ENCODE measurements at places on chromosomes 3 and 15.
A peak's percentile ranks its signal among the peaks of the same experiment; 100 is the strongest.

DNA sequence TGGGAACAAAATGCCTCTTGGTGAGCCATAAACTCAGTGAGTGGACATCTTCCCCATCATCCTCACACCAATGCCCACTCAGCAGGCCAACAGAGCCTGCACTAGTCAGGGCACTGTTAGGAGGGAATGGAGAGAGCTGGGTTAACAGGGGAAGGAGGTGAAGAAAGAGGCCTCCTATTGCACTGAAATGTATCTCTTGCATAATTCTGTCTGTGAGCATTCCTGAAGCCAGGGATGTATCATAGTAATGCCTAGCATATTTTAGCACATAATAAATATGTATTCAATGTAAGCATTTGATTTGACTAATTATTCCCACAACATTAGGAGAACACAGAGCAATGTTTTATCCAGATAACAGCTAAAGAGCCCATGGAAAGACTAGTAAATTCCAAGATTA lies 81.2 kb downstream of the ANO10 start:
- DNase-seq, result no peak

DNA sequence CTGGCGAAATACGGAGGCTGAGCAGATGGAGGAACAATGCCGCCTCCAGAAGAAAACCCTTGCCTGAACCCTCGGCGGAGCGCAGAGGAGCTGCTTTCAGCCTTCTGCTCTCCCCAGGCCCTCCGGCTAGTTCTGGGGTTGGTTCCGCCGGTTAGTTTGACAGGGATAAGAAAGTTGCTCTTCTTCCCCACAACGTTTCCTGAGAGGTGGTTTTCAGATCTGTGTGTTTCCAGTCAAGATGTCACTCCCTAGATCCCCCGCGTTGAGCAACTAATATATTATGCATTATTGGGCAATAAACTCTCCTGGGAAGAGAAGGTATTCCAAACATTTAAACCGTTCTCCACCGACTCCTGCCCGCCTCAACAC lies 551 bp downstream of the NLGN1 start:
- no peak for DNase-seq

DNA sequence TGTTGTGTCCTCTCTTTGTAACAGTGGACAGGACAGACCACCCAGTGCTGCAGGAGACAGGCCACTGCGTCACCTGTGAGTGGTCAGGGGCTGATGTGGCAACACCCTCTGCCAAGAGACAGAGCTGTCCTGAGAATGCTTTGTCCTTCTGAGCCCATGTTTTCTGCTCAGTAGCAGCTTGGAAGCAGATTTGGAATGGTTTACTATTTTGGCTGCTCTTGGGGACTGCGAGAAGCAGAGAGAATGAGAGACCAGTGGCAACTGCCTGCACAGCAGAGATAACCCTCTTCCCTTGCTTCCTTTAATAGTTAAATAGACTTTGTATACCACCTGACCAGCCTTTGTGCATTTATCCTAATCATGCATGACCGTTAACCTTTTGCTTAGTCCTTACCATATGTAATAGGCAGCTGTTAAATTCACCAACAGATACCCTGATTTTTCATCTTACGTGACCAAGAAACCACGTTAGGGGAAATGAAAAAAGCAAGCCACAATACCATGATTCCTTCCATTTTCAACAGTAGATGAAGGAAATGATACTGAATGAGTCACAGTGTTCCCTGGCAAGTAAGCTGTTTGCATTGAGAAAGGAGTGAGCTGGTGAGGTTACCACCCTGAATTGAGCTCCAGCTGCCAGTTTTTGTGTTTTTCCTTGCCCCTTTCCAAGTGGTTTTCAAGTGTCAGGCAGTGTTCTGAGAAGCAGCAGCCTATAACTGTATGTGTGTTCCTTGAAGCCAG lies 35.5 kb downstream of the B3GALNT1 start:
- no peak for DNase-seq

- DNase-seq, result peak; percentile 25
Measured at GRCh38 chr15:73993211-73993994, 1.1 kb upstream of the PML start.

GRCh38 chr15:31042751-31043150 lies 51.3 kb upstream of the MTMR10 start:
- DNase-seq, result no peak

GRCh38 chr3:110859993-110860392 lies 211.6 kb upstream of the NECTIN3 start:
- DNase-seq, result no peak

DNA sequence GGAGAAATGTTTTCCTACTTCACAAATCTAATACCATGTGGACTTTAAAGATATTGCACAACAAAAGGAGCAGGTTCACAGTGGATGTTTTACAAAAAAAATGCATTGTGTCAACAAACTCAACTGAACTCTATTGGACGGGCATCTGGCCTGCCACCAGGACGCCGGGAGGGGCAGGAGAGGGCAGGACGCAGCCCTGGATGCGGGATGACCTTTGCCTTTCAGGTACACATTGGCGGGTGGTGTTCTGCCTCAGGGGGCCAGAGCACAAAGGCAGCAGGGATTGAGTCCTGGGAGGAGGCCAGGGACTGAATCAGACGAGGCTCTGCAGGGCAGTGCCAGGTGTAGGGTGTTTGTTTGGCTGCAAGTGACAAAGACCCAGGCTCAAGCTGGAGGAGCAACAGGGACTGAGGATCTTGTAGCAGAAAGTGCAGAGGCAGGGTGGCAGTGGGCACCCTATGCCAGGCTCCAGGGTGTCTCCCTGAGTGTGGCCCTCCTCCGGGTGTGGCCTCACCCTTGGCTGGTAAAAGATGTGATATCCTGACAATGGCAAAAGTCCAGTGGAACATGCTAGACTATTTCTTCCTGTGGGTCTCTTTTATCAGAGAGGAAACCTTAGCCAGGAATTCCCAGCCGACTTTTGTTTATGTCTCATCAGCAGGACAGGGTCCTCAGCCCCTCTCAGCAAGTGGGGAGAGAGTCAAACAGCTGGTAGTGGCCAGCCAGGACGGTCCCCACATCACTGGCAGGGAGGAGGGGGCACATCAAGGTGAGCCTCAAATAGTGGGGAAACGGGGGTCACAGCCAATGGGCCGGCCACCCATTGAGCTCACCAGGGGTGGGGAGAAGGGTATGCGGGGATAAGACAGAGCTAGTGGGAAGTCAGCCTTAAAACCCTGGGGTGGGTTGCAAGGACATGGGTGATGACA lies 29.7 kb upstream of the KLF13 start:
- no peak for DNase-seq

- DNase-seq, result no peak
Measured at GRCh38 chr3:9201955-9202354, 47.5 kb downstream of the SRGAP3 start.

DNA sequence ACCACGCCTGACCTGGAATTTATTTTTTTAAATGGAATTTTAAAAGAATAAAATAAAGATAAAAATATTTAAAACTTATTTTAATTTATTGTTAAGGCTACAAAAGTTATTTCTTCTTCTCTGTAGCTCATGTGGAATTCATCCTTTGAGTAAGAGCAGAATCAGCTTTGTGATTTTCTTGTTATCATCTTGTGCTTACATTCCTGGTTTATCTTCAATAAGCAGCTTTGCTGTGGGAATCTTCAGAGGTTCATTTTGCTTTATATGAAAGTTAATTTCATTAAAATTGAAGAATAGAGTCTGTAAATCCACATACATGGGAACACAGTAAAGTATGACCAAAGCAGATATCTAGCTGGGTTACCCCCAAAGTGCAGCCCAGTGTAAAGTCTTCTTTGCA lies 35.4 kb upstream of the ARL8B start:
- no peak for DNase-seq

GRCh38 chr3:51716805-51717204 lies 9.9 kb downstream of the GRM2 start:
- DNase-seq, result peak; percentile 16

- DNase-seq, result no peak
Measured at GRCh38 chr3:72794079-72794478, 54.2 kb downstream of the SHQ1 start.

- no peak for DNase-seq
Measured at GRCh38 chr15:80709542-80709941, 14.4 kb downstream of the ABHD17C start.

DNA sequence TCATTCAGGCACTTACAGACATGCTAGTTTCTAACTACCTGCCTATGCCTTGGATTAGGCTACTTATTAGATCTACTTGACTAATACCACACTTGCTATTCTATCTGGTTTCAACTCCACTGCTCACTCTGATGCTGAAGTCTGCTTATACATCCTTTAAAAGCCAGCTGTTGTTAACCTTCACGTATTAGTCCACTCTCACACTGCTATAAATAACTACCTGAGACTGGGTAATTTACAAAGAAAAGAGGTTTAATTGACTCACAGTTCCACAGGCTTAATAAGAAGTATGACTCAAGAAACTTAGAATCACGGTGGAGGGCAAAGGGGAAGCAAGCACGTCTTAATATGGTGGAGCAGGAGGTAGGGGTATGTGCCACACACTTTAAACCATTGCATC lies 47.7 kb upstream of the ANKRD28 start:
- no peak for DNase-seq

DNA sequence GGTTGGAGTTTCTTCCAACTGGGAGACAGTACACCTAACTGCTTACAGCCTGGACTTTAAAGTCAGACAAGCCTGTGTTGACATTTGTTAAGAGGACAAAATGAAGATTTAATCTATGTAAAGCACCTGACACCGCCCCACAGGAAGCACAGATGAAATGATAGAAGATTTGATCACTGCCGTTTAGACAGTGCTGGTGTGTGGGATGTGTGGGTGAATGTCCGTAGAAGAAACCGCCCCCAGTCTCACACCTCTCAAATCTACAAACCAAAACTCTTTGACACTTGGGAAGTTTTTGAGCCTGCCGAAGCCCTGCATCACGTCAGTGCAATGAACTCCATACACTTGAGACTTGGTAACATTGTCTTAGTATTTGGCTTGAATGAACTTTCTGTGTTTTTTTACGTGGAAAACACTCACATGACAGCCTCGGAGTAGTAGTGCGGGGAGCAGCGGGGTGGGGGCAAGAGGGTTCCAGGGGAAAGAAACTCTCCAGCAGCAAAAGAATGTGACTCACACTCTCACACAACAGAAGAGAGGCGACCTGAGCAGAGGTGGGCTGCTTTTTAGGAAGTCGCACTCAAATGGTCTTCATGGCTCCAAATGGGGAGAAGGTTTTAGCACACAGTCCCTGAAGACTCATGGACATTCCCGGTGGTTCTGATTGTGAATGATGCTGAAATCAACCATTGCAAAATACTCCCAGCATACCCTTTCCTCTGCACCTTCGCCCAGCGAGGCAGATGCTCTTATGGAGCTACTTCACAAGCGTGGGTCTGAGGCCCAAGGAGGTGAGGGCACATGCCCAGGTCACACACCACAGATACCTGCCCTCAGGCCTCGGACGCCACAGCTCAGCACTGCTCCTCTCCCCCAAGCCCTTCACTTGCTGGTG lies 79.2 kb downstream of the SRGAP3 start:
- DNase-seq, result peak; percentile 32

- DNase-seq, result no peak
Measured at GRCh38 chr15:28868744-28869345, 16.9 kb upstream of the APBA2 start.

- DNase-seq, result no peak
Measured at GRCh38 chr3:58691997-58692396, 25.4 kb upstream of the FAM3D start.

GRCh38 chr3:181279239-181279565 lies 289.7 kb upstream of the DNAJC19 start:
- no peak for DNase-seq

DNA sequence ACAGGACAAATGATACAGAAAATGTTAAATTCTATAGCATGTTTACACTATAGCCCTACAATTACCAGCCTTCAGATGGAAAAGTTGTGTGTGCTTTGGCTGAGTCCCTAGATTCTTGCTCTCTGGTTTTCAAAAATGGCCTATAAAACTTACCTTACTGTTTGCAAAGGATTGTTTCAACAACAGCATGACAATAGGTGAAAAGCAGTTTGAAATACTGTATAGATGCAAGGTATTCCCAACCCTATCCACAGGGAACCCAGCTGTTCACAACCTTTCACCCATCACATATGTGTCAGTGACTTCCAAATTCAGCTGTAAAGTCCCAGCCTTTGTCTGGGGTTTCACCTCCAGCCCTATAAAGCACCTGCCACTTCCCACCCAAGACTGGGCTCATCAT lies 97.3 kb downstream of the NEK10 start:
- DNase-seq, result no peak

DNA sequence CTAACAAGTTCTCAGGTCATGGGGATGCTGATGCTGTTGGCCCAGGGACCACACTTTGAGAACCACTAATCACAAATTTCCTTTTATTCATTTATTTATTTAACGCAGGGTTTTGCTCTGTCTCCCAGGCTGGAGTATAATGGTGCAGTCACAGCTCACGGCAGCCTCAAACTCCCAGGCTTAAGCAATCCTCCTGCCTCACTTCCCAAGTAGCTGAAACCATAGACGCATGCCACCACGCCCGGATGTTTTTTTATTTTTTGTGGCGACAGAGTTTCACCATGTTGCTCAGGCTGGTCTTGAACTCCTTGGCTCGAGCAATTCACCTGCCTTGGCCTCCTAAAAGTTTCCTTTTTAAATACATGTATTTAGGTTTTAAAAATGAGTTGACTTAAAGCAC lies 20.7 kb upstream of the ISLR2 start:
- DNase-seq, result no peak

GRCh38 chr15:62462268-62462667 lies 297.2 kb upstream of the C2CD4B start:
- no peak for DNase-seq

DNA sequence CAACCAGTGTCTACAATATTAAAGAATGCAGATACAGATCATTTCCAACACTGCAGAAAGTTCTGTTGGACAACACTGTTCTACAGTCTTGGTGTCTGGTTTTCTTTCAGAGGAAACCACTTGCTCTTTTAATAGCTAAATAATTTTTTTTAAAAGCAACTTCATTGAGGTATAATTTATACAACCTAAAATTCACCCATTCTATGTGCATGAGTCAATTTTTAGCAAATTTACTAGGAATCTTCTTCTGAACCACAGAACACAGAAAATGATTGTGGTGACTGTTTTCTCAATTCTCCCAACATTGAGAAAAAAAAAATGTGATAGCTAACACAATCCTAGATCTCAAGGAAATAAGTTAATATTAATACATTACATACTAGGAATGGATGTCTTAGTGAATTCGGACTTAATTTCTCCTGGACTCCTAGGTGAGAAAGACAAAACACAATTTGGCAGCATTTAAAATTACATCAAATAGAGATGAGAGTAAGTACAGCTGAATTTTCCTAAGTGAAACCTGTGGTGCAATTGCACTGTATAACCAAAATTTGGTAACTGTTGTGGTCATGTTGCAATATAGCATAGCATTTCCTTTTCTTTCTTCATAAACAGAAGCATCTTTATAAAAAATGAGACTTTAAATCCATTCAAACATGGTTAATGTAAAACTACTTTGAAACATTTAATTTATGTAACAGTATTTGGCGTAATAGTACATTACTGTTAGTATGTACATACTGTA lies 15.3 kb upstream of the PLCL2 start:
- DNase-seq, result no peak

- no peak for DNase-seq
Measured at GRCh38 chr3:127151992-127152650, 40.8 kb upstream of the PRR23E start.

DNA sequence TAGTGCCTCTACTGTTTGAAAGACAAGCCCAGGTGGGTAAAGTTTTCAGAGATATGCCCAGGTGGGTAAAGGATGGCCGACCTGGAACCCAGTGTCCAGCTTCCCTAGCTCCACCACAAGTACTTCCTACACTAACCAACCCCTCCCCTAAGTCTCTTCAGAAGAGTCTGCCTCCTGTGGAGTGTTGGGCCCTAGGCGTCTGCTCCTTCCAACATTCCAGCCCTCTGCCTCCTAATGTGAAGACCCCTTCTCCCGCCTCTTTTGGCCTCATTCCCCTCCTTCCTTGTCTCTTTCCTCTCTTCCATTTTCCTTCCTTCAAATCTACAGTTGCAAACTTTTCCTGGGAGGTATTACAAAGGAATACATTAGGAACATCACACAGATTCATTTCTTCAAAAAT lies 38.6 kb downstream of the CNTN3 start:
- DNase-seq, result no peak
